ENCODE measurements at places on chromosomes 13 and 19.

DNA sequence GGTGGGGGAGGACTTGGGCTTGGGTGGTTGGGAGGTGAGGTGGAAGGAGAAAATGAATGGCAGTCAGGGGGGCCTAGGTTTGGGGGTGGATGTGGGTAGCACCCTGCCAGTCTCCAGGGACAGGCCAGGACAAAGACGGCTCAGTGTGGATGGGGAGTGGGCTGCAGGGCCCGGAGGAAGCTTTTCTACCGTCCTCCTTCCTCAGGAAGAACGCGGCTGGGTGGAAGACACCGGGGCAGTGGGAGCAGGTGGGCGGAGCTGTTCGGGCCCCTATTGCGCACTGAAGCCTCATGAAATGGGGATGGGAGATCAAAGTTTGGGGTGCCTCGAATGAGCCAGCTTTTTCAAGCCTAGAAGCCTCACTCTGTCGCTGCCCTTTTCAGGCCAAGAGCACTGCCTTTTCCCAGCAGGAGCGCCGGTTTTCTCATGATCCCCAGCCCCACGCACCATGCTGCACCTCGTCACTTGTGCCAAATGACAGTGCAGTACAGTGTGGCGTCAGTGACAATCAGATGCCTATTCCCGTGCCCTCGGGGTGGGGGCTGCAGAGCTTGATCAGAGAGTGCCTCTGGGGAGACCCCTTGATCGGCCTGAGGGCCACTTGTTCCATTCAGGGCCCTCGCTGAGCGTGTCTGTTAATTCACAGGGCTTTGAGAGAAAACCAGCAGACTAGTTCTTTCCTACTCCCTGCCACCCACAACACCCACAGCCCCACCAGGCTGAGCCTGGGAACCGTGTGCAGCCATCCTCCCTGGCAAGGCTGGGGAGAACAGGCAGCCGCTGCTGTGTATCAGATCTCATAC, 1.5 kb downstream of the CALM3 start:
- no peak for DNase-seq

- no peak for DNase-seq
Measured at GRCh38 chr19:57280962-57281400, 696 bp downstream of the ZNF460 start.

DNA sequence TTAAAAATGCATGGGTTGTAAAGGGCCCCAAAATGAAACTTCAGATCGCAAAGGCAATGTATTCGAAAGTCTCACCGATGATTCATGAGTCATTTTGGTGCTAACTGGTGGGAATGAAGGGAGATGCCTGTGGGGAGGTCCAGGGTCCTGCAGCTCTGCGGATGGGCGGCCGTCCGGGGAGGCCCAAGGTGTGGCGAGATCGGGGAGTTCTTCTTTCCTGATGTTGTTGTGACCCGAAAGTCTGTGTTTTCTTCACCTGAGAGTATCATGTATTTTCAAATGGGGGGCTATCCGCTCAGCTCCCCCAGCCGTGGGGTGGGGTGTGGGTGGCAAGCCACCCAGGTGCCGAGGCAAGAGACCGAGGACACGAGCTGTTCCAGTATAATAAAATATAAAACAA, 36.5 kb downstream of the TFDP1 start:
- DNase-seq = no peak

DNA sequence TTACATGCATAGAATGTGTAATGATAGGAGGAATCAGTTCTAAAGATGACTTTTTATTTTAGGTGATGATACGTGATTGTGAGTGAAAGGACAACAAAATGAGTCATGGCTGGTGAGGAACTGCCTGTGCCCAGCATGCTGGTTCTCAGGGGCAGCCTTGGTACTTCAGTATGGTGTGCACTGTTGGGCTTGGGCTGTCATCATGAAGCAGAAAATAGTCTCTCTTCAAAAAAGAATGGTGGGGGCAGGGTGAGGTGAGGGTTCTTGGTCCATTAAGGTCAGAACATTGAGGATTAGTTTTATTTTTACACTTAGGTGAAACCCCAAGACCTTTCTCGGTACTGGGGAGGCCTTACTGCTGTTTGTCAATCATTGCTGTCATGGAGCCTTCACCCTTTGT, 309.5 kb downstream of the MTUS2 start:
- no peak for DNase-seq

- DNase-seq = no peak
Measured at GRCh38 chr13:32802159-32802558, 214.1 kb upstream of the KL start.

- no peak for DNase-seq
Measured at GRCh38 chr19:11451871-11452619, 16.6 kb downstream of the PRKCSH start.

- no peak for DNase-seq
Measured at GRCh38 chr13:113736258-113736731, 22.7 kb upstream of the TMEM255B start.

DNA sequence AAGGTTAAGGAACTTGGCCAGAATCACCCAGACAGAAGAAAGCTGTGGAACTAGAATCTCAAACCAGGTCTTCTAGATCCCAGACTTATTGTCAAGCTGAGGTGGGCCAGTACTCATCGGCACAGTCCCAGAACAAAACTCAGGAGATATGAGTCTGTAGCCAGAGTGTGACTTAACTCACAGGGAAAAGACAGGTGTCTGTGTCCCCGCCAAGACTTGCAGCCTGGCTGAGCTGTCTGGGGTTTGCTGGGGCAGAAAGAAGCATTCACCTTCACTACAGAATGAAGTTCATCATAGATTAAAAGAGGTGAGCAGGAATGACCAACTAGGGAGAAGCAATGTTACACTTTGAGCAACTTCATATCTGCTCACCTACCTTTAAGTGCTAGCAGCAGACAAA, 257.2 kb downstream of the FOXO1 start:
- DNase-seq = no peak

DNA sequence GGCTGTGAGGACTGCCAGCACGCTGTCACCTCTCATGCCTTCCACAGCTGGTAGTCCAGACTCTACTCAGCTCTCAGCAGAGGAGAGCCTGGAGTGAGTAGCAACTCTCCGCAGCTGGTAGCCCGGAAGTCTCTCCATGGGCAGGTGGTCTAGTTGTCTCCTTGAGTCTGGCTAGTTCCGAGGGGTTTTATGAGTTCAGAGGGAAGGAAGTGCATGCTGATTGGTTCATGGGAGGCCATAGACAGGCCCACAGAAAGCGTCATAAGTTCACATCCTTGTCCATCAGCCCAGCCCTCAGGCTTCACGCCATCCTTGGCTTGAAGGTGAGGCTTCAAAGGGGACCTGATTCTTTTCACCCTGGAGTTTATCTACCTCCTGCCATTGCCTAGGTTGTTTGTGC, 2662.4 kb upstream of the PCDH20 start:
- DNase-seq = no peak

- DNase-seq = no peak
Measured at GRCh38 chr19:38952395-38953165, 21.8 kb downstream of the MRPS12 start.

- no peak for DNase-seq
Measured at GRCh38 chr13:31982124-31982523, 49.5 kb upstream of the FRY start.

DNA sequence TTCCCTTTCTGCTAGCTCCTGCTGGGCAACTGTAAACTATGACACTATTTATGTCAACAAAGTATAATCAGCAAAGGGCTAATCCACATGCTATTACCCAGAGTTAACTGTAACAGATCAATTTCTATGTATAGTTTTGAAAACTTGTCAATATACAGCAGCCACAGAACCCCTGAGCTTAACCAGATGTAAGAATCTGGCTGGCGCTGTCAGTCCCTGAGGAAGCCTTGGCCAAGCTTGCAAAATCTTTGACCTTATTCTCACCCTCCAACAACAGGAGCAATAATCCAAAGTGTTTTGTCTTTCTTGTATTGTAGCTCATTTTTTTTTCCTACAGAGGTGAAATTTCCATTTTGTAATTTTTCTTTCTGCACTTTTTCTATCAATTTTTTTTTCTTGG, 1230.1 kb upstream of the SLC10A2 start:
- DNase-seq = no peak
